Inflammatory macrophage (primary cell): ENCODE measurements at places on chromosomes 3 and 15.

GRCh38 chr15:82810890-82811426 lies 1.5 kb downstream of the WHAMM start:
- peak; percentile 38 for DNase-seq

GRCh38 chr3:127598841-127599570 lies 795 bp downstream of the MCM2 start:
- DNase-seq = no peak

GRCh38 chr15:69951898-69952555 lies 145.7 kb downstream of the TLE3 start:
- DNase-seq = no peak

DNA sequence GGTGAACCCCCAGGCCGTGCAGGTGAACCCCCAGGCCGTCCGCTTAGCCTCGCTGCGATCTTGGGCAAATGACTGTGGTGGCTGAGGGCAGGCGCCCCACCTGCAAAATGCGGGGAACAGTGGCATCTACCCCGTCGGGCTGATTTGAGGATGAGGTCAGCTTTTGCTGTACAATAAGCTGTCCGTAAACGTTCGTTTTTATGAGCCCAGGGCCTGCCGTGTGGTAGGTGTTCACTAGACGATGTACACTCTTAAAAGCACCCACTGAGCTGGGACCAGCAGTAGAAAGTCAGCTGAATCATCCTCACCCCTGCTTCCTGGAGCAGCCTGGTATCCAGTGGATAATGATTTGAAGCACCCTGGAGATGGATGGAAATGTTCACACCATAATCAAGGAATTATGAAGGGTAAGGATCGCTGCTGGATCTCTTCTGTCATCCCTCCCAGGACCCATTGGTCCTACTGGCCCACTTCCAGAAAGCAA lies 943 bp upstream of the PCSK6 start:
- DNase-seq = no peak

- DNase-seq = no peak
These were observed 17.2 kb downstream of the MKRN2 start for GRCh38 chr3:12574131-12574530.

DNA sequence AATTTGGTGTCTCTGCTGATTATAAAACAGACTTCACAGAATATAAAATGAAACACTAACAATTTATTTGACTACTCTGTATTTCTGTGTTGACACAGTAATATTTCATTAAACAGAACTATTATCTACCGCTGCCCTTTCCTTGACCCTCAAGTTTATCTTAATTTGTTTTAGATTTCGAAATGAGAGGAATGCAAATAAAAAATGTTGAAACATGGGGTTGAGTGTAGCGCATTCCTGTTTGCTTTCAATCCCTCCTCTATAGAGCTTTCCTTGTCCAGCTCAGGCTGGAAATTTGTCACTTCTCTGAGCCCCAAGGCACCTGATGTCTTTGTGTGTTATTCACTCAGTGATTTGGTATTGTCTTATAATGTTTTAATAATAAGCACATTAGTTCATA lies 550.2 kb downstream of the ZBBX start:
- DNase-seq = no peak

DNA sequence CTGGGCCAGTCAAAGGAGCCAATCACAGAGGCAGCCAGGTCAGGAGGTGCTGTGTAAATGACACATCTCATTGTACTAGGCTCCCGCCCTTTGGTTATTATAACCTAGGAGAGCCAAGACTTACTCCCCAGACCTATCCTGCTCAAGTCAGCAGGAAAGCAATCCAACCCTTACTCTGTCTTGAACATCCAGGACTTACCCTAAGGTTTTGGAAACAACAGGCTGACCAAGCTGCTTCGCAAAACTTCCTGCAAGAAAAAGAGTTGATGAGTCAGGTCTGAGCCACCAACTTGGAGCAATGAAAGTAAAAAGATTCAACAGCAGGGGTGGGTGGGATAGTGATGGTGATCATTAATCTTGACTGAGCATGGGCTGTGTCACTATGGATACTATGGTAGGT lies 144.4 kb downstream of the MYLK start:
- no peak for DNase-seq

DNA sequence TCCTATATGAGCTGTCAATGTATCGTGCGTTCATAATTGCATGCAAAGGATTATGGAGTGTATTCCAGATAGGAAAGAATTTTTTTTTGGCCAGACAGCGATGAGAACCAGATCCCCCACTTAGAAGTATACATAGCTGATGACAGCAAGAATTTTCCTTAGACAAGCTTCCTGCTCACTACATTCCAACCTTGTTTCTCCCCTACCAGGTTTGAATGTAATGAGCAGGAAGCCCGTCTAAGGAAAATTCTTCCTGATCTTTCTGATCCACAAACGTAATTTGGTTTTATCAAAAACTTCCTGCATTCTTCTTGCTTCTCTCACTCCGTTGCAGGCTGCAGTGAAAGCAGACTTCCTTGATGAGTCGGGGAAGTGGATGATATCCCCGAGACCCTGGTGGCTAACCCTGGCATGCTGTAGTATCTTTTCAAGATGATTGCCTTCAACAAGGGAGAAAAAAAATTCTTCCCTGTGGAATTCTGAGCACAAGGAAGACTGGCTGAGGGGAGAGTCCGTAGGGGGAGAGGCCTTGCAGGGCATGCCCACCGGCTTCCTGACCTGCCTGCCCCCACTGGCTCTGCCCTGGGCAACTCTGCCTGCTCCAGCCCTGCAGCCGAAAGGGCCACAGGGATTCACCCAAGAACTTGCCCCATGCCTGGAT lies 243.1 kb downstream of the TLE3 start:
- DNase-seq = no peak

GRCh38 chr3:112777811-112778210 lies 68.9 kb downstream of the CD200R1L start:
- DNase-seq = peak; percentile 33
